ENCODE measurements at places on chromosomes 13 and 19.

DNA sequence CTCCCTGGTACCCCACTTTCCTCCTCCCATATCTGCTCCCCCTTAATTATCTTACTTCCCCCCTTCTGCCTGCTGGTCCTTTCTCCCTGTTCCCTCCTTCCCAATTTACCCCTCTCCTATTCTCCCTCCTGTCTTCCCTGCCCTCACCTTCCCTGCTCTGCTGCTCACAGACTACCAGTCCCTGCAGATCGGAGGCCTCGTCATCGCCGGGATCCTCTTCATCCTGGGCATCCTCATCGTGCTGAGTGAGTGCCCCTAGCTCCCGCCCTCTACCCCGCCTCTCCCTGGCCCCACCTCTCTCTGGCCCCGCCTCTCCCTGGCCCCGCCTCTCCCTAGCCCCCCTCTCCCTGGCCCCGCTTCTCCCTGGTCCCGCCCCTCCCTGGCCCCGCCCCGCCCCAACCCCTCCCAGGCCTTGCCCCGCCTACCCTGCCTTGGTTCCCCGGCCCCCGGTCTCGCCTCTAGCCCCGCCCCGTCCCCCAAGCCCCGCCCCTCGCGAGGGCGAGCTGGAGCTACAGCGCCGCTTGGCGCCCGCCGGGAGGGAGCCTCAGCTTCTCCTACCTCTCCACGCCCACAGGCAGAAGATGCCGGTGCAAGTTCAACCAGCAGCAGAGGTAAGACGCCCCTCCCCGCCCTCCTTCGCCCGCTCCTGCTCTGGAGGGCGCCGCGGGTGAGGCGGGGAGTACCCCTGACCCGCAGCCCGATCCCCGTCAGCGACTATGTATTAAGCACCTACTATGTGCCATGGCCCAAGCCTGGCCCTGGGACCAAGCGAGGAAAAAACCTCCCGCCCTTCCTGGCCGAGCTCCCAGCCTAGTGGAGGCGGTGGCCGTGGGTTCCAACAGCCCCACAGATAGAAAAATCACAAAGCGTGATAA, 1.9 kb upstream of the FXYD7 start:
- peak; percentile 96 for DNase-seq

GRCh38 chr13:74904556-74904955, 577.4 kb downstream of the TBC1D4 start:
- DNase-seq, result no peak

DNA sequence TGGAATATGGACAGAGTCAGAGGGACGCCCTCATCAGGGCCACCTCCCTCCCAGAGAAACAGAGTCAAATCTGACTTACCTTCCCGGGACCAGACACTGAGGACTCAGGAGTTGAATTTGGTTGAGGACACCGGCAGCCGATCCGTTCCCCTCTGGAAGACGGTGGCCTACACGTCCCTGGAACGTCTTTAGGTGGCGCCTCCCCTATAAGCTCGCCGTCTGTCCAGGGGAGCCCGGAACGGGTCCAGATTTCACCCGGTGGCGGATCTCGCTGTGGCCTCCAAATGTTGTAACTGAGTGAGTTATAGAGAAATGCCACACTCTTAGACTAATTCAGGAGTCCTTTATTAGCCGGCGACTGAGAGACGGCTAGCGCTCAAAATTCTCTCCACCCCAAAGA, 9.0 kb downstream of the TNFSF14 start:
- no peak for DNase-seq

DNA sequence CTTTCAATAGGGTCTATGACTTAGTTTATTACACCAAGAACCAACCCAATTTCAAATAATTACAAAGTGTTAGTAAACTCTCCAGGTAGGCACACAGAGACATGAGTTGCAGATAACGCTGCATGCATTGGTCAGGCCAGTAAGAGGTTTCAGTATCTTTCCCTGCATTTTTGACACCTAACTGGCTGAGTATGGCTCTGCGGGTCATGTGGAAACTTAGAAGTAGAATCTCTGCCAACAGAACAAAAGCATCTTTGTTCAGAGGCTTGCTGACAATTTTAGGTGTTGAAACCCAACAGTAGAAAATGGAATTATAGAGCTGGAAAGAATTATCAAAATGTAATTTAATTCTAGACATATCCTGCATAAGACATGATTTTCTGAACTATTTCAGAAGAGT, 25.3 kb downstream of the HTR2A start:
- no peak for DNase-seq

GRCh38 chr19:39133431-39134270, 8.1 kb downstream of the PAK4 start:
- DNase-seq, result no peak

DNA sequence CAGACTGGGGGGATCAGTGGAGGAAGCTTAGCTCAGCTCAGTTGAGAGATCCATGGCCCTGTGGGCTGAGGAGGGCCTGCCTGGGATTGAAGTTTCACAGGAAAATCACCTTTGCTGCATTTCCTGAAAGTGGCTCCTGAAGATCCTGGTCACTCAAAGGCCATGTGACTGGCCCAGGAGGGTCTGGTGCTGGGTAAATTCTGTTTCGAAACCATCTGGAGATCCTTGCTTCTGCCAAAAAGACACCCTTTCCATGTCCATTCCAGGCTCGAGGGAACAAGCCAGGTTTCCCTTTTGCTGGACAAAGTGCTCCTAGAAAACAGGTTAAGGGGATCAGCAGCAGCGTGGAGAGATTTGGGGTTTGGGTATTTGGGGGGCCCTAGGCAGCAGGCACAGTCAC, 293.3 kb downstream of the ZNF536 start:
- no peak for DNase-seq

GRCh38 chr19:33509774-33510173, 11.8 kb downstream of the PEPD start:
- no peak for DNase-seq

DNA sequence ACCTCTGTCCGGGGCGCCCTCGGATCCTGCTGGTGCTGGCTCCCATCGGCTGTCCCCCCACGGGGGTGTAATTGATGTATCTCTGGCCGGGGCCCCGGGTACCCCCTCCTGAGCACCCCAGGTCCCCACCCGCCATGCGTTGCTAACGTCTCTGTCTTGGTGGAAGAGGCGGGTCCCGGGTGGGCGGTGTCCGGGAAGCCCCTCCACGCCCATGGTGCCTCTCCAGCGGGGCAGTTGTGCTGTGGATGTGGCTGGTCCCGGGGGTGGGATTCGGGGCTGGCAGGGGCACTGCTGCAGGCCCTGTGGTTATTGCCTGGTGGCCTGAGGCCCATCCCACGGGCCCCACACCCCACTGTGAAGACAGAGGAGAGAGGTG, 4.9 kb downstream of the DIRAS1 start:
- no peak for DNase-seq

DNA sequence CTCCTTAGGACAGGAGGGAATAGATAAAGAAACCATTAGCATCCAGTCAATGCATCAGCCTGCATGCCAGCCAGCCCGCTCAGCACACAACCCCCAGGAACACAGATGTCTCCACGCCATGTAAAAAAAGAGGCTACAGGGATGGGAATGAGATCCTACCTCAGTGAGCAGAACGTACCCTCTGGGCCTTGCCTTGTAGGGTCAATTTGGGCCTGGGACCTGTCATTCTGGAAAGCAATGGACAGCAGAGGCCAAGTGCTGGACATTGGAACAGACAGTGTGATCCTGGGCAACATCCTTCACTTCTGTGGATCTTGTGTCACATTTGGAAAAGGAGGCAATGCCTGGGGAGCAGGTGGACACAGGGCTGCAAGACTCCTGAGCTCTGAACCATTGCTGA, 26.0 kb downstream of the VSTM2B start:
- DNase-seq, result no peak

- DNase-seq, result no peak
Observed at GRCh38 chr13:44622261-44622660, 46.1 kb upstream of the TSC22D1 start.

GRCh38 chr19:8361921-8362793, 1.8 kb upstream of the ANGPTL4 start:
- DNase-seq, result no peak

DNA sequence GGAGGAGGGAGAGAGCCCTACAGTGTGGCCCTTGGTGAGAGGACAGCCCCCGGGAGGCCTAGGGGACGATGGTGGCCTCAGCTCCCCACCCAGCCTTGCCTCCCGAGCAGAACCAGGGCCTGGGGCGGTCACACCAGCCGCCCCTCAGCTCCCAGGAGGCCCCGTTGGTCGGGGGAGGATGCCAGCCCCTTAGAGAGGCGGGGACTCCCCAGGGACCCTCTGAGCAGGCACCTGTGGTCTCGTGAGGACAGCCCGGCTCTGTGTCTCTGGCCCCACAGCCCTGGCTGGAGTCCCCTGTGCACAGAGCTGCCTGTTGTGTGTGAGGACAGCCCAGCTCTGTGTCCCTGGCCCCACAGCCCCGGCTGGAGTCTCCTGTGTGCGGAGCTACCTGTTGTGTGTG, 158.8 kb downstream of the KDM4B start:
- DNase-seq, result no peak

DNA sequence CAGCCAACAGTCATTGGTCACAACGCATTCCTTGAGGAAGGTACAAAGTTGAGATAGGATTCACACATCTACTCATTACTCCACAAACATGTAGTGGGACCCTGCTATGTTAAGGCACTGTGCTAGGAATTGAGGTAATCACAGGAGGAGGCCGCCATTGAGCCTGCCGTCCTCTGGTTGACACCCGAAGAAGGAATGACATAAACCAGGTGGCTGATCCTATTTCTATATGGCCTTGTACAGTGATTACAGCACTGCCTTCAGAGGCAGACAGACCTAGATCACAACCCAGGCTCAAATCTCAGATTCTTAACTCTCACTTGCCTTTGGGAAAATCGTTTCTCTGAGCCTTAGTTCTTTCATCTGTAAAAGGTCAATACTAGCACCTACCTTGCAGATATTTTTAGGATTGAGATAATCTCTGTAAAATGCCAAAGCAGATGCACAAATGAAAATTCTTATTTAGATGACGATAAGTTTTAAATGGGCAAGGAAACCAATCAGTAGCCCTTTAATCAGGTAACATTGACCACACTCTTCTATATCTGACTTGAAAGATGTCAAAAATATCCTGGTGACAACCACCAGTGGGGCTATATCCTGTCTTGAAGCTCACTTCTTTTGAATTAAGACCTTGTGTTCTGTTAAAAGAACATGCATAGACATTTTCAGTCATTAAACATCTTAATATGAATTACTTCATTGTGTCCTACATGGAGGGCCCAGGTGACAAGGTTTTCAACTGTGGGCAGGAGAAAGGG, 251.6 kb downstream of the KCTD12 start:
- no peak for DNase-seq

- peak; percentile 53 for DNase-seq
Observed at GRCh38 chr19:56367829-56368711, 25.3 kb downstream of the ZNF582 start.

DNA sequence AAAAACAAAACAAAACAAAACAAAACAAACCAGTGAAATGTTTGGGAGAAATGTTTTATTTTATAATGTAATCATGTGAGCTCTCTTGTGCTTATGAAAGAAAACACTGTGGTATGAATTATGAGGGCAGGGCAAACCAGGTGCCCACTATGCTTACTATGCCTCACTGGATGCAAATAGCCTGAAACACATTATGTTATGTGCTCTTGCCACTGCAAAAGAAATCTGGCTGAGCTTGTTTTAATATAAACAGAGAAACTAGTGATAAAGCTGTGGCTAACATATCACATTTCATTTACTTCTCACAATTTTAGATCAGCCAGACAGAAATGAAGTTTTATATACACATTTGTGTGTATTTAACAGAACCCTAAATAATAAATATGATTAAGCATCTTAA, 8.7 kb upstream of the NBEA start:
- DNase-seq, result no peak

- no peak for DNase-seq
Observed at GRCh38 chr19:2355168-2356035, 4.7 kb upstream of the TMPRSS9 start.

DNA sequence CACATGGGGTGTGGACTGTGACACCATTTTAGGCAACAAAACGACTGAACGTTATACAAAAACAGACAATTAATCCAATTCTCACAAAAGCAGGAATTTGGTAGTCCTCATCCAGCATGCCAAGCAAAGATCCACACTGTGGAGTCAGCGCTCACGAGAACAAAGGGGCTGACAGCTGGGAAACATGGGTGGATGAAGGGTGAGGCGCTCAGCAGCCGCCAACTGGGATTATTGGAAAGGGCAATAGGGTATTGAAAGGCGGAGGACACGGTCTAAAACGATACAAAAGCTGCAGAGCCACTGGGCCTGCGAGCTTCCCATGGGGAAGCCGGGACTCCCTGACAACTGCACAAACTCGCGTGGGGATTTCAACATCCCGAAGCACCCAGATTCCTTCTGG, 4.7 kb upstream of the ZNF813 start:
- DNase-seq, result no peak

GRCh38 chr19:30878495-30878894, 470.7 kb downstream of the TSHZ3 start:
- no peak for DNase-seq

DNA sequence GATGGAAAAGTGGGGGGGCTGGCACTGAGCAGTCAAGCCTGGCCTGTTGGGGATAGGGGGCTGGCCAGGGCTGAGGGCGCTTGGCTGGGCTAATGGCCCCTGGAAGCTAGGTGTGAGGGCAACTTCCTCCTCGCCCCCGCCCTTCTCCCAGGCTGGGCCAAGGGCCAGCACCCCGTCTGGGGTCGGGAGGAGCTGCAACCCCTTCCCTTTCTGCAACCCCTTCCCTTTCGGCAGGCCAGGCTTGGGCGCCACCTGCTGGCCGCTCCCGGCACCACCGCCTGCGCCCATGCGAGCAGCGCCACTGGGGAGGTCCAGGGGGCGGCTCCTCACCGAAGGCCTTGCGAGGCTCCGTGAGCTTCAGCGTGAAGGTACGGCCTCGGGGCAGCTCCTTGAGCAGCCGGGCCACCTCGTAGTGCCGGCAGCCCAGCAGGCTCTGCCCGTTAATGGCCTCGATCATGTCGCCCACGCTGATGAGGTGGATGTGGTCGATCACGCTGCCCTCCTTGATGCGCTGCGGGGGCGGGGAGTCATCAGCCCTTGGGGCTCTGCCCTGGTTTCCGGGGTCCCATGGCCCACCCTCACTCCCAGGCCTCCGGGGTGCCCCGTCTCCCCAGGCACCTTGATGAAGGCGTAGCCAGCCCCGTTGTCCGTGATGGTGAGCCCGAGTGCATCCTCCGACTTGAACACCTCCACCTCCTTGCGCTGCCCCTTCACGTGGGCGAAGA, 5.0 kb upstream of the PTGER1 start:
- DNase-seq, result peak; percentile 68

- DNase-seq, result no peak
Observed at GRCh38 chr13:53873558-53873957, 844.9 kb downstream of the OLFM4 start.

- no peak for DNase-seq
Observed at GRCh38 chr19:38869160-38869835, 8.8 kb downstream of the RINL start.

- DNase-seq, result no peak
Observed at GRCh38 chr13:114174529-114174961, 4.5 kb upstream of the CFAP97D2 start.

GRCh38 chr13:47337781-47338507, 441.1 kb upstream of the HTR2A start:
- no peak for DNase-seq

GRCh38 chr19:30355586-30355985, 16.6 kb upstream of the ZNF536 start:
- DNase-seq, result no peak

- no peak for DNase-seq
Observed at GRCh38 chr13:42107421-42107820, 59.0 kb downstream of the DGKH start.

GRCh38 chr19:18594824-18595373, 6.3 kb downstream of the REX1BD start:
- no peak for DNase-seq

- no peak for DNase-seq
Observed at GRCh38 chr13:23654111-23655110, 84.2 kb downstream of the TNFRSF19 start.
